ENCODE measurements at places on chromosomes 7 and 10.
A peak's percentile ranks its signal among the peaks of the same experiment; 100 is the strongest.

DNA sequence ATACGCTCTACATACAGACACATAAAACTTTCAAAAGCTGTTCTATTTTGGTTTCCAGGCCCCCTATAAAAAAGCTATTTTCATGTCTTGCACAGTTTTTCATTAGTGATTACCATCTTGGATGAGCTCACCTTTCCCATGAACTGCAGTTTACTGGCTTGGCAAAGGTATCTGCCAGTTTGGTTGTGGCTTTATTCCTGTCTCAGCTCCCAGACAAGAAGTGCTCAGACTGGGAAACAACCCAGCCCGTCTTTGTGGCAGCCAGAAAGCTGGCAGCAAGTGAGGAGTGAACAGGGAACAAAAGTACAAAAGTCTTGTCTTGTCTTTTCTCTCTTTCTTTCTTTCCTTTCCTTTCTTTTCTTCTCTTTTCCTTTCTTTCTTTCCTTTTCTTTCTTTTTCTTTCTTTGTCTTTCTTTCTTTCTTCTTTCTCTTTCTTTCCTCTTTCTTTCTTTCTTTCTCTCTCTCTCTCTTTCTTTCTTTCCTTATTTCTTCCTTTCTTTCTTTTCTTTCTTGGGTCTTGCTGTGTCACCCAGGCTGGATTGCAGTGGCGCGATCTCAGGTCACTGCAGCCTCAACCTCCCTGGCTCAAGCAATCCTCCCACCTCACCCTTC is 138.8 kb downstream of the CFAP58 start:
- H3K36me3 ChIP-seq, result no peaks in the 10 kb centered on the region
- peaks cover 22% of the 10 kb centered on the region for H3K4me1 ChIP-seq
- DNase-seq, result no peak
- no peak overlapping the region for H3K27ac ChIP-seq
- H3K27me3 ChIP-seq, result no peaks in the 10 kb centered on the region

DNA sequence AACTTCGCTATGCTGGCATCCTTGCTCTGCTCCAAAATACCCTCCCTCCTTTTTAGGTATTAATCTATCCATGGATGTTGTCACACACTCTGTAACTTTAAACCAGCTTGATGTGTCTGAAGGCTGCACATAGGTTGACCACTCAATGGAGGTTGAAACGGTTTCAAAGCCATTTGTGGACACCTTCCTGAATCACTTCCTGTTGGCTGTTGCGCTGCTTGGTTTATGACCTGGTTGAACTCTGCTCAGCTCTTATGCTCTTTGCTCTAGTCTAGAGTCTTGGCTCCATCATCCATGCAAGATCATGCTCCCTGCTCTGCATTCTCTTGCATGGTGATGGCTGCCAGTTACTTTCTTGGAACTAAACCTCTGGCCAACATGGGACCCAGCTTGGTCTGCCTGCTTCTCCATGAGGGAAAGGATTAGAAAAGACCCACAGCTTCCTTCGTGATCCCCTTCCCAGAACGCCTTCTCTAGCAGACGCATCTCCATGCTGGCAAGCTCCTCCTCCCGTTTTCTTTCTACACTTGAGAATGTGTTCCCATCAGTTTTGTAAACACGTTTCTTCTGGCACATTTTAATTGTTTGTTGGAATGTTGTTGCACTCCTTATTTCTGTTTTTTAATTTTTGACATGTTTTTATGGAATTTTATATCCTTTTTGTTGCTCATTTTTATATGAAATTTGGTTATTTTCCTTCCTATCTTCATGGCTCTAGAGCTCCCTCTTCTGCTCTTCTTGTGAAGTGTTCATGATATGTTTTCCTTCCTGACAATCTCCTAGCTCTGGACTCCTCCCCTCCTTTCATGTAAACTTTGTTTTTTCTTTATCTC is 149.8 kb downstream of the XPNPEP1 start:
- DNase-seq, result no peak
- H3K4me3 ChIP-seq, result no peak overlapping the region
- H3K36me3 ChIP-seq, result no peaks in the 10 kb centered on the region
- H3K4me1 ChIP-seq, result no peaks in the 10 kb centered on the region
- no peak overlapping the region for H3K27ac ChIP-seq

- H3K36me3 ChIP-seq, result no peaks in the 10 kb centered on the region
- H3K27ac ChIP-seq, result peak overlapping the region; percentile 77
- H3K27me3 ChIP-seq, result no peaks in the 10 kb centered on the region
Measured at GRCh38 chr7:94368371-94368791, 26.3 kb upstream of the COL1A2 start.

DNA sequence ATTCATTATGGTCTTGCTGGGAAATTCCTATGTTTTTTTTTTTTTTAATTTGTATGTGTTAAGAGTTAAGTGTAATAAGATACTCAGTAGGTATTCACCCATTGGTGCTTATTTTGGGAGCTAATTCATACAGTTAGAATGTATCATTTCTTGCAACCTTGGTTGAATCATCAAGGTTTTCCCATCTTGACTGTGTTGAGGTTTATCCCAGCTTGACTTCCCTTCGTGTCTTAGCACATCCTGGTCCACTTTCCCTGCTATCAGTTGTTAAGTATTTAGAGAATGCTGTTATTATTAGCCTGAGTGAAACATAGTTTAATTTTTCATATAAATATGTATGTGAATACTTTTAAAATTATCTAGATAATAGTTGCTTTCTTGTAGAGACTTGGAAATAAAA is 20.8 kb downstream of the RALA start:
- H3K4me1 ChIP-seq, result peaks cover 34% of the 10 kb centered on the region
- H3K36me3 ChIP-seq, result no peaks in the 10 kb centered on the region
- H3K27me3 ChIP-seq, result no peaks in the 10 kb centered on the region
- H3K4me3 ChIP-seq, result no peak overlapping the region

GRCh38 chr10:79266084-79266483 is 81.2 kb upstream of the PPIF start:
- H3K4me3 ChIP-seq, result no peak overlapping the region
- no peaks in the 10 kb centered on the region for H3K27me3 ChIP-seq
- no peak for DNase-seq
- no peaks in the 10 kb centered on the region for H3K36me3 ChIP-seq
- peaks cover 96% of the 10 kb centered on the region for H3K4me1 ChIP-seq
- peak overlapping the region; percentile 83 for H3K27ac ChIP-seq

- H3K4me3 ChIP-seq, result no peak overlapping the region
- no peaks in the 10 kb centered on the region for H3K27me3 ChIP-seq
- H3K36me3 ChIP-seq, result no peaks in the 10 kb centered on the region
- H3K27ac ChIP-seq, result no peak overlapping the region
Measured at GRCh38 chr7:11737723-11738122, 94.3 kb downstream of the THSD7A start.

GRCh38 chr7:145848691-145849090 is 267.9 kb upstream of the CNTNAP2 start:
- H3K4me3 ChIP-seq, result no peak overlapping the region
- no peak for DNase-seq
- no peaks in the 10 kb centered on the region for H3K4me1 ChIP-seq
- H3K27me3 ChIP-seq, result no peaks in the 10 kb centered on the region
- H3K27ac ChIP-seq, result no peak overlapping the region

DNA sequence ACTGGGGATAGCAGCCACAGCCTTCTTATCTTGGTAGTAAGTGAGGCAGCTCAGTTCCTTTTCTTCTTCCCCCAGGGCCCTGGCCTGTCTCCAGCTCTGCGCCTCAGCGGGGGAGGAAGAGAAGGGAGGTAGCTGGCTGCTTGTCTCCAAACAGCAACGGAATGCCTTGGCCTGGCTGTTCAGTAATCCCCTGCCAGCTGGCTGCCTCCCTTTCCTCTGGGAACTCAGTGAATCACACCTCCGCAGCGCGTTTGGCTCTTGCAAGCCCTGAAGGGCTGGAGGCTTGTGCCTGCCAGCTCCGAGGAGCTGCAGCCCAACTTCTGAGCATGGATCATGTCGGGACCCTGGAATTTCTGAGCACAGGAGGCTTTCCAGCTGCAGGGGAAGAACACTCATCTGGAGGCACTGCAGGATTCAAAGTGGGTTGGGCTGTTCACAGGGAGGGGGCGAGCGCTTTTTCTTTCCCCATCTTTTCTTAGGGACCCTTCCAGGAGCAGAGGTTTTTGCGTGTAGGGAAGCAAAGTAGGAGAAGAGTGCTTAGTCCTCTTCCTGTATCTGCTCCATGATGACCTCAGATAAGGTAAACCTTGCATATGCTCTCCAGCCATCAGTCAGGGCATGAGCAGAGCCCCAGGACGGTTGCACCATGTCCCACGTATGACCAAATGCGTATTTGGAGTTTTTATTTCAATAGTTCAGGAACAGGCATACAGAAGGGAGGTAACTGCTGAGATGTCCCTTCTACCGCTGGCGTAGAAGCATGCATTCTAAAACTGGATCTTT is 253.2 kb upstream of the INHBA start:
- H3K4me3 ChIP-seq, result no peak overlapping the region
- H3K4me1 ChIP-seq, result peaks cover 28% of the 10 kb centered on the region
- H3K27me3 ChIP-seq, result no peaks in the 10 kb centered on the region
- no peaks in the 10 kb centered on the region for H3K36me3 ChIP-seq

- H3K4me1 ChIP-seq, result no peaks in the 10 kb centered on the region
- H3K36me3 ChIP-seq, result no peaks in the 10 kb centered on the region
- no peak overlapping the region for H3K4me3 ChIP-seq
Measured at GRCh38 chr10:129847741-129848483, 116.2 kb downstream of the EBF3 start.

DNA sequence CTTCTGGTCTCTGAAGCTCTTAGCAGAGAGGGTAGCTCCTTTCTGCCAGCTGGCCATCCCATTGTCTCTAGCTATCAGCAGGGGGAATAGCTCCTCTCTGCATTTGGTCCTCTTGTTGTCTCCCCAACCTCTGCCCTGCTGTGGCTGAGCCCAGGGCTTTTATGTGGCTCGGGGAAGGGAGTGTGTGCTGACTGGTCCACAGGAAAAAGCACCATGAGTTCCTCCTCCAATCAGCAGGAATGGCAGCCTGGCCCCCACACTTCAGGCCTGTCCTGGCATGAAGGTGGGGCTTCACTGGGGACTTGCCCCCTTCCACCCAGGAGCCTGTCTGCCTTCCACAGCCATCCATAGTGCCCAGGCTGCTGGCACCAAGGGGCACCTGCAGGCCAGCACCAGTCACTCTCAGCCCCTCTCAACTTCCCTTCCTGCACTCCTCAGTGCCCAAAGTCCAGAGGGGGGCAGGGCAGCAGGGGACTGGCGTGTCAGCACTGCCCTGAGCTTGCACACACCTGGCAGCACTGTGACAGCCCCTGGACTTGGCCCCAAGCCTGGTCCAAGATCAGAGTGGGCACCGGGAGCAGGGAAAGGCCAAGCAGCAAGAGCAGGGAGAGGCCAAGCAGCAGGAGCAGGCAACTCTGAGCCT is 36.2 kb downstream of the NOLC1 start:
- H3K36me3 ChIP-seq, result no peaks in the 10 kb centered on the region
- H3K27ac ChIP-seq, result no peak overlapping the region
- no peak for DNase-seq

GRCh38 chr7:108686494-108686893 is 116.8 kb downstream of the DNAJB9 start:
- no peak overlapping the region for H3K4me3 ChIP-seq
- H3K27ac ChIP-seq, result no peak overlapping the region
- no peaks in the 10 kb centered on the region for H3K4me1 ChIP-seq

DNA sequence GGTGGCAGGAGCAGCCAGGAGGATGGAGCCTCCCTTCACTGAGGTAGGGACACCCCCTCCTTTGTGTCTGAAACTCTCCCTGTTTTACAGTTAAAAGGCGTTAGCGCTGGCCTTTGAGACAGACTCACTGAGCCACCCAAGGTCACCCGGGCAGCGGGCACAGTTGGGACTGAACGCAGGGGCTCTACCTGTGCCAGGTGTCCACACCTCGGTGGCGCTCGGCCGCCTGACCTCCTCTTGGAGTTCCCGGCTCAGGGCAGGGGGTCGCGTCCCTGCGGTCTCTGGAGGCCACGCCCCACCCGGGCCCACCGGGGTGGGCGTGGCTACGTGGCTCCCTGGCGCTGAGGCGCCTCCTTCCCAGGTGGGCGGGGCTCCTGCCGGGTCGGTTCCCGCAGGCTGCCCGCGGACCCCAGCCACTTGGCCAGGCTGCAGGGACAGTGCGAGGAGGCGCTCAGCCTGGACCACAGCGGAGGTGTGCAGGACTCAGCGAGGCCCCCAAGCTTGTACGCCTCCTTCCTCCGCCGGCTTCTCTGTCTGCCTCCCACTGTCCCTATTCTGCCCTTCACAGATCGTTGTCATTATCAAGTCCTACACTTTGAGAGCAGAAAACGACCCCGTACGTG is 39.9 kb upstream of the LEP start:
- no peaks in the 10 kb centered on the region for H3K36me3 ChIP-seq
- no peak overlapping the region for H3K27ac ChIP-seq
- H3K27me3 ChIP-seq, result no peaks in the 10 kb centered on the region
- no peak overlapping the region for H3K4me3 ChIP-seq

- DNase-seq, result no peak
- no peaks in the 10 kb centered on the region for H3K36me3 ChIP-seq
- no peak overlapping the region for H3K27ac ChIP-seq
- no peaks in the 10 kb centered on the region for H3K27me3 ChIP-seq
- no peak overlapping the region for H3K4me3 ChIP-seq
Measured at GRCh38 chr10:69838853-69839252, 37.1 kb downstream of the COL13A1 start.

DNA sequence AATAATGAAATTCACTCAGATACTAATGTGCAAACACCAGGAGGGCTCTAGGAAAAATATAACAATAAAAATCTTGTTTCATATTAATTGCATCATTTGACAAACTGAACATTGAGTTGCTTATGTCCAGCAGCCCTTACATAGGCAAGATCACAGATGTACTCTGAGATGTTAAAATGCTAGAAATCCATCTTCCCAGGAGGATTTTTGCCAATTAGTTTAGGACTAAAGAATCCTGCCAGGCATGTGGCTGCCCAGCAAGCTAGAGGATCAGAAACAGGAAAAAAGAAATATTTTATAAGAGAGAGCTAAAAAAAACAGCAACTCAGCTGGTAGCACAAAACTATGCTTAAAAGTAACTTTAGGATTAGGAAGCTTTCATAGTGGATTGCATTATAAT is 407.8 kb downstream of the NXPH1 start:
- H3K4me3 ChIP-seq, result no peak overlapping the region
- H3K27ac ChIP-seq, result no peak overlapping the region
- no peaks in the 10 kb centered on the region for H3K27me3 ChIP-seq
- H3K36me3 ChIP-seq, result no peaks in the 10 kb centered on the region
- H3K4me1 ChIP-seq, result no peaks in the 10 kb centered on the region

GRCh38 chr10:19077276-19077675 is 28.7 kb downstream of the MALRD1 start:
- no peaks in the 10 kb centered on the region for H3K27me3 ChIP-seq
- no peak overlapping the region for H3K27ac ChIP-seq
- H3K36me3 ChIP-seq, result no peaks in the 10 kb centered on the region
- H3K4me3 ChIP-seq, result no peak overlapping the region
- no peak for DNase-seq

Data from vagina (tissue), 2 donors.